PC-3 (cell line): ENCODE measurements at places on chromosomes 3 and 15. TPM values are rescaled to one million over a fixed set of nuclear protein-coding genes. Genes with fewer than 3 reads are reported as not detected.

DNA sequence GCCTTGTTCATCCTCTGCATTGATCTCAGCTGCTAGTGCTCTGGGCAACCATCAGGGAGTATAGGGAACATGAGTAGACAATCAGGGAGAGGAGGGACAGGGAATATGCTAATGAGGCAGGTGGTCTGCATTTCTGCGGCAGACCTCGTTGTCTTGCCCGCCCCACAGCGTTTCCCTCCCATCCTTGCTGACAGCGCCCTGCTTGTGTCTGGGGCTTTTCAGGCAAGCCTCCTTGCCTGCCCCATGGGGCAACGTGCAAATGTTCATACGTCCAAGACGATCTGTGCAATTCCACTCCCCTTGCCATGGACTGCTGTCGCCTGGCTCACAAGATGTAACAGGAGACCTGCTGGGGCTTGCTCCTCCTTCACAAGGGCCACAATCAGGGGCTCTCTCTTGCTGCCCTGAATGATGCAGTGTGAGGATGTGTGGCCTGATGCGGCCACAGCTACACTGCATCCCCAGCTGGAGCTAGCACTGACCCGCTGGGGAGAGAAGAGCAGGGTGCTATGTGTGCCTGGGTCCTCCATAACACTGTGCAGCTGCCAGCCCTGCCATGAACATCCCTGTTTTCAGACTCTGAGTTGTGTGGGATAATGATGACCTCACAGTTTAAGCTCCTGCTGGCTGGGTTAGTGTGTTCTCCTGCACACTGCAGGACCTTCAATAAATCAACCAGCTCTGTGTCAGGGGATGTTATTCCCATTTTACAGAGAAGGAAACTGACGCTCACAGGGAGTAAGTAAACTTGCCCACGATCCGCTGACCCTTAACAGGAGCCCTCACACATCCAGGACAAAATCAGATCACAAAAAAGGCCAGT is 211.3 kb downstream of the KLF13 start:
- DNase-seq: no peak

DNA sequence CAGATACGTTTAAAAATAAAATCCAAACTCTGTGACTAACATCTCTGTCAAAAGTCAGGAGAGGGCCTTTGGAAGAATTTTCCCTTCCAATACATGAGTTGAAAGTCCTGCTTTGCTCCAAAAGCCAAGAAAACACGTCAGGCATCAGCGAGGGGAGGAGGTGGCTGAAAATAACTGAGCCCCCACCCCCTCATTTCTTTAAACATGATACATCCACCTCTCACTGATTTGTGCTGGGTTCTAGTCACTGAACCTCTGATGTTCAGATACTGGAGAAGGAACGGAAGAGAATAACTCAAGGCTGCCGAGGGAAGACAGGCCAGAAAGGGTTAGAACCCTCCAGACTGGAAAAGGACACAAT is 9.4 kb upstream of the SEMA5B start:
- DNase-seq: no peak

DNA sequence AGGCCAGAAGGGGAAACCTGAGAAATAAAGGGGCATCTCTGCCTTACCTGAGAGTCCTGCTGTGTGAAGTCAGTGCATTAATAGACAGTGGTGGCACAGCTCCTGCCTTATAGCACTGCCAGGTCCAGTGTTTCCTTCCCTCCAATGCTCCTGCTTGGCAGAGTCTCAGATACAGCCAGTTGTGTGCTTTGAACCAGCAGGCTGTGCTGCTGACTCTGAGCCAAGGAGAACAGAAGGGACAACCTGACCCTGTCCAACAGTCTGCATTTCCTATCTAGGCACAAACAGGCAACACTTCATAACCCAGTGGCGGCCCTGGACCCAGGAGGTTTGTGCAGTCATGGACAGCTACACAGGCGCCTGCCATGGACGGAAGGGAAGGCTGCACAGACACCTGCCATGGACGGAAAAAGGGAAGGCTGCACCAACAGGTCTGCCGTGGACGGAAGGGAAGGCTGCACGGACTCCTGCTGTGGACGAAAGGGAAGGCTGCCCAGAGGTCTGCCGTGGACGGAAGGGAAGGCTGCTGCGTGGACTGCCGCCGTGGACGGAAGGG is 33.9 kb upstream of the PLXNA1 start:
- no peak for DNase-seq

ANKUB1 gene
- not detected in 2 replicates for total RNA-seq

GRCh38 chr3:62815981-62816380 is 59.2 kb downstream of the CADPS start:
- DNase-seq: no peak

SUMF1 gene
- 79.1 and 81.5 TPM in 2 replicates for total RNA-seq

DNA sequence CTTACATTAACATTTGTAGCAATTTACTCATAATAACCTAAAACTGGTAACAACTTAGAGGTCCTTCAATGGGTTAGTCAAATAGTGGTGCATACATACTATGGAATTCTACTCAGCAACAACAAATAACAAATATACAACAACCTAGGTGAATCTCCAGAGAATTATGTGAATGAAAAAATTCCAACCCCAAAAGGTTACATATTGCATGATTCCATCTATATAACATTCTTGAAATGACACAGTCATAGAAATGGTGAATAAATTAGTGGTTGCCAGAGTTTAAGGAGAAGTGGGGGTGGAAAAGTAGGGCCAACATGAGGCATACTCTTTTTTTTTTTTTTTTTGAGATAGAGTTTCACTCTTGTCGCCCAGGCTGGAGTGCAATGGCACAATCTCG is 12.7 kb upstream of the SNTN start:
- no peak for DNase-seq

MINAR1 gene
- 0.22 and 0.63 TPM in 2 replicates for total RNA-seq

PYGO1 gene
- 1.8 and 2.0 TPM in 2 replicates for total RNA-seq

DNA sequence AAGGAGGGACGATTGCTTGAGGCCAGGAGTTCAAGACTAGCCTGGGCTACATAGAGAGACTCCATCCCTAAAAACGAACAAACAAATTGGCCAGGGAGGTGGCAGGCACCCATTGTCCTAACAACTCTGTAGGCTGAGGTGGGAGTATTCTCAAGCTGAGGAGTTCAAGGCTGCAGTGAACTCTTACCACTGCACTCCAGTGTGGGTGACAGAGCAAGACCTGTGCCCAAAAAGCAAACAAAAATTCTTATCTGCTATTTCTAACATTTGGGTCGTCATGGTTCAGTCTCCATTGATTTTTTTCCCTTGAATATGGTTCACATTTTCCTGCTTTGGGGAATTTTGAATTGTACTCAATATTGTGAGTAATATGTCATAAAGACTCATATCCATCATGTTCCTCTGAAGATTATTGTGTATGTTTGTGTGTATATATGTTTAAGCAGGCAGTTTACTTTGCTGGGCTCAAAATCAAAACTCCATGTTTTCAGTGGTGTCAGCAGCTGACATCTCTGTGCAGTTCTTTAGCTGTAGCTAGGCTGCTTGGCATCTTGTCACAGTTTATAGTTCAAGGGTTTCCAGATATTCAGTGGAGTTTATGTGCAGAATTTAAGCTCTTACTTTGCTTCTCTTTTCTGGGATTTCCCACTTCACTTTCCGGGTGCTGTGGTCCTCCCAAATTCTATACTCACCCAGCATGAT is 33.2 kb downstream of the IFT122 start:
- no peak for DNase-seq

RTP1 gene
- not detected in 2 replicates for total RNA-seq

DNA sequence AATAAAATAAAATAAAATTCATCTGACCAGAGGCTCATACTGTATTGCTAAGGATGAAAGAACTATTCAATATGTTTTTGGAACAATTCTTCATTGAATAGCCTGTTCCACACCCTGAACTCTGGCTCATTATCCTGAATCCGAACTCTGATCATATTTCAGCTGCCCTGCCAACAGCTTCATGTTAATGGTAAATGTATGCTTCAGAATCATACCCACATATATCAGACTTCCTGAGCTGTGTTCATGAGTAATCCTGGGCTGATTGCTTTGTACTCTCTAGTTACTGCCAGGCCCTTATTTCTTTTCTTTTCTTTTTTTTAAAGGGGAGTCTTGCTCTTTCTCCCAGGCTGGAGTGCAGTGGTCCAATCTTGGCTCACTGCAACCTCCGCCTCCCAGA is 11.8 kb downstream of the INO80 start:
- peak; percentile 78 for DNase-seq

DNA sequence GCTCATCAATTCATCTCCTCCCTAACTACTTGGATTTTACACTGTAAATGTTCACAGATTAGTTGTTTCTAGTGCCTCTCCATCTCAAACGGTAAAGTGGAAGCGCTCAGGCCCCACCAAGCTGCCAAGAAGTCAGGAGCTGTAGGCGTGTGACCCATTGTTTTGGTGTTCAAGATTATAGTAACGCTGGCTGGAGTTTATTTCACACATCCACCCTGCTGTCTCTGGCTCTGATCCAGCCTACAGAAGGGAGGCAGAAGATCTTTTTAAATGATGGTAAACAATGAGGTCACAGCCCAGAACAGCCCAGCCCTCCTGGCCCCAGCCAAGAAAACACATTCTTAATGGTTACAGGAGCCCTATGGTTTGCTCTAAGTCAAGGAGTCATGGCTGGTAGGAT is 25.7 kb upstream of the GALNT15 start:
- no peak for DNase-seq

DNA sequence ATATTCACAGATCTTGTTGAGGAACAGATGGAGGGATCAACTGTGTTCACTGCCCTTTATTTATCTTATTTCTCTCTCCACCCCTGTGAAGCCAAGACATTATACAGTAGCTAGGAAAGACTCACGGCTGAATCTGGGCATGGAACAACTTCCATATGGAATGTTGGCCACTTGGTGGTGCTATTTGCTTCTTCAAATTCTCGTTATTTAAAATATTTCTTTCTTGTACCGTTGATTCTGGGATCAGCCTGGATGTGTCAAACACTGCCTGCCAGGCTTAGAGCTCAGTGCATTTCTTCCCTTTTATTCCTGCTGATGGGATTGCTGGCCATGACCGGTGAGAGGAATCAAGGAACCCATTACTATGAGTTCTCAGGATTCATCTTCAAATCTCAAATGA is 17.5 kb upstream of the GASK1A start:
- DNase-seq: peak; percentile 80

DNA sequence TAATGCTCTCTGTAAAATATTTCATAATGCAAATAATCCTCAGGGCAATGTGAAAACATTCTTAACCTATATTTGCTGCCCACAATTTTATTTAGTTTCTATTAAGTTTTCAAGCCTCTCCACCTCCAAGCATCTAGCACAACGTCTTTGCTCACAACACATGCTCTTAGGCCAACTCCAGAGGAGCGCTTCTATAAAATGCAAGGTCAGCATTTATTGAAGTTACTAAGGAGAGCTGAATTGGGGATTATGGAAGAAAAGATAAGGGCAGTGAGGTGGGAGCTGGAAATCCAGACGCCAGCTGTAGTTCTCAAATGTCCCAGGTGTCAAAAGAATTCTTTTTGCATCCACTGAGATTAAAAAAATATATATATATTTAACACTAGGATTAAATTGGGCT is 996 bp downstream of the RABL3 start:
- peak; percentile 15 for DNase-seq

CHRM5 gene
- 0.04 TPM in 1 of 2 replicates, not detected in the other for total RNA-seq
